Activated CD4-positive, alpha-beta T cell treated with anti-CD3 and anti-CD28 coated beads for 36 hours (primary cell): ENCODE measurements at places on chromosomes 7 and 10.

GRCh38 chr10:62634576-62634975, 169.9 kb upstream of the ADO start:
- DNase-seq = no peak

GRCh38 chr7:27888736-27889135, 148.8 kb downstream of the TAX1BP1 start:
- no peak for DNase-seq

DNA sequence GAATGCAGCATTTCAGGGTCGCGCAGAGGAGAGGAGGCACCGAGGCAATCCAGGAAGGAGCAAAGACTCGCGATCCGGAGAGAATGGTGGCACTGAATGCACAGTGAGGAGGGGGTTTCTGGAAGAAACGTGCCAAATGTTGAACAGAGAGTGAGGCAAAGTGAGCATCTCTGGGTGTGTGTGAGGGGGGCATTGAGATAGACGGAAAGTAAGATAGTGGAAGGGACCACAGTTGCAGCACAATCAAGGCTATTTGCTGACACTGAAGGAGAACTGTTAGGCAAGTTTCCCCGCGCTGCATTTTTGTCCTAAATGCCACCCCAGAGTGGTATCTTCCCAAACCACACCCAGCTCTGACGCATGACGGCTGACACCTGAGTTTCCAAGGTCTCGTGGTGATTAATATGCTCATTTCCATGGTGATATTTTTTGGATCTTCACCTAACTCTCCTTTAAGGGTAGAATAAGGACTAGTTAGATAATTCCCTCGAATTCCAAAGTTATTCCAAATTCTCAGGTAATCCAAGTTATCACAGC, 14.4 kb upstream of the ADO start:
- DNase-seq = no peak

GRCh38 chr10:121485436-121486139, 112.7 kb downstream of the FGFR2 start:
- no peak for DNase-seq

DNA sequence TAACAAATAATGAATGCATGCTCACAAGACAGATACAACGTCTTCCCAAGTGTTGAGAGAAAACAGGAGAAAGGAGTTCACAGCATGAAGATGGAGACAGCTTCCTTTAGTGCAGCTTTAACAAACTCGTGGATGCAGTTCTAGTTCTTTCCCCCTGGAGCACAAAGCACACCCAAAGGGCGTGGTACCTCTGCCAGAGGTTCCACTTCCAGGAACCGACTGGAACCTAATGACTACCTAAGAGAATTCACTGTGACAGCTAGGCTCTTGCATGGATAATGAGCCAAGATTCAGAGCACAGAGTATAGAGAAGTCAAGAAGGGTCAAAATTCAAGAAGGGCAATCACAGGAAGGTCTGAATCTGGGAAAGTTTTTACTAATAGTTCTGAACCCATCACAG, 673.2 kb downstream of the XPNPEP1 start:
- no peak for DNase-seq

DNA sequence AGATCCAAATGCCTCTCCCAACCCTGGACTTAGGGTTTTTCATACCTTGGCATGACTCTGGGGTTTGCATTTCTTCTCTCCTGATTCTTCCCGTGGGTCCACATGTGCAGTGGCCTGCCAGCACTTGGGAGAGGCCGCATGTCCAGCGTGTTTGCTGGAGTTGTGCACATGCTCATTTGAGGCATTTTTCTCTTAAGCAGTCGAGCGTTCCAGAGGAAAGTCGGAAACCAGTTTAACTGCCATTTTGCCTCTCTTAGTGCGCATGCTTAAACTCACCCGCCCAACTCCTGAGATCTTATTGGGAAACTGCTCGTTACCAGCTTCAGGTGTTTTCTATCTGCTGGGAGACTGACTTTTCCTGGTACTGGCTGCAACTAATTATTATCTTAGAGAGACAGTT, 888.4 kb upstream of the PHF14 start:
- no peak for DNase-seq

GRCh38 chr7:106393564-106394251, 108.9 kb upstream of the NAMPT start:
- no peak for DNase-seq

- no peak for DNase-seq
These were observed 32.7 kb downstream of the CALML5 start for GRCh38 chr10:5466451-5467206.

DNA sequence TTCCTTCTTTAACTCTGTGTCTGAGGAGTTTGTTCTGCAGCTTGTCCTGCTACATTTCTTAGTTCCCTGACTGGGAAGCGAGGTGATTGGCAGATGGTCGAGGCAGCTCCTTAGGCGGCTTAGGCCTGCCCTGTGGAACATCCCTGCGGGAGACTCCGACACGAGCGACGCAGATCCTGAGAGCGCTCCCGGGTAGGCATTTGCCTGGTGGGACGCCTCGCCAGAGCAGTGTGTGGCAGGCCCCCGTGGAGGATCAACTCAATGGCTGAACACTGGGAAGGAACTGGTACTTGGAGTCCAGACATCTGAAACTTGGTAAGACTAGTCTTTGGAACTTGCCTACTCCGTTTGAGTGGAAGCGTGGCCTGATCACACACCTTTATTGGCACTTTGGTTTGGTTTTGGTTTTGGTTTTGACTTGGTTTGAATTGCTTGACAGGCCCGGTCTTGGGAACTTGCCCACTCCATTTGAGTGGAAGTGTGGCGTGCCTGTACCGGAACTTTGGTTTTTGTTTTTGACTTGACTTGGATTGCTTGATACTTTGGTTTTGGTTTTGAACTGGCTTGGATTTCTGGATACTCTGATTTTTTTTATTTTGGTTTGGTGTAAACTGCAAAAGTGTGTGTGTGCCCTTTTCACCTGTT, 42.6 kb downstream of the MAP3K8 start:
- no peak for DNase-seq

DNA sequence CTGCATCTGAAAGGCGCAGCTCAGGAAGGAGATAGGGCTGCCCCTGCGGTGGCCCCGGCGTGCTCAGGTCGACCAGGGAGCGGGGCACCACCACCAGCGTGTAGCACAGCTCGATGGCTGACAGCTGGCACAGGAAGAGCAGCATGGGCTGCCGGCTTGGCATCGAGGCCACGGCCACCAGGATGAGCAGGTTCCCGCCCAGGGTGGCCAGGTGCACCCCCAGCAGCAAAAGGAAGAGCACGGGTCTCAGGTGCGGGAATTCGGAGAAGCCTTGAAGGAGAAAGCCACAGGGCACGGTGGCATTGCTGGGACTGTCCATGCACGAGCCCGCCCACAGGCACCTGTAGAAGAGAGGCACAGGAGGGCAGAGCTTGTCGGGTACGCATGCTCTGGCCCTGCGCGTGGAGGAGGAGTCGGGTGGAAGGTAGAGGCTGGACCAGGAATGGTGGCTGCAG, 33.9 kb downstream of the TAS2R41 start:
- DNase-seq = no peak

GRCh38 chr10:3046210-3046779, 21.1 kb upstream of the PFKP start:
- DNase-seq = no peak

DNA sequence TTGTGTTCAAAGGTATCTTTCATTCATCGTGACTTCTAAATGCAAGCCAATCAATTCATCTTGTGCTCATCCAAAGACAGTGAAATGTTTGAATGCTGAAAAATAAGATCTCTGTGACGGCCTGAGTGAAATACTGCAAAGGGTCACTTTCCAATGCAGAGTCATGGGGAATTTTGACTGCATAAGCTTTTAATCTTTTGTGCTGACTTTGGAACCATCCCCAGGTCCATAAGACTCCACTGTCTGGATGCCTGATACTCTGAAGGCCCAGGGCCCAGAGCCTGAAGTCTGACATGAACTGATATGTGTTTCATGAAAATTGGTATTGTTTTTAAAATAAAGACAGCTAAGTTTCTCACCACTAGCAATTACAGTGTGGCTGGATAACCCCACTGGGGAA, 39.0 kb downstream of the PPP1R3C start:
- no peak for DNase-seq

DNA sequence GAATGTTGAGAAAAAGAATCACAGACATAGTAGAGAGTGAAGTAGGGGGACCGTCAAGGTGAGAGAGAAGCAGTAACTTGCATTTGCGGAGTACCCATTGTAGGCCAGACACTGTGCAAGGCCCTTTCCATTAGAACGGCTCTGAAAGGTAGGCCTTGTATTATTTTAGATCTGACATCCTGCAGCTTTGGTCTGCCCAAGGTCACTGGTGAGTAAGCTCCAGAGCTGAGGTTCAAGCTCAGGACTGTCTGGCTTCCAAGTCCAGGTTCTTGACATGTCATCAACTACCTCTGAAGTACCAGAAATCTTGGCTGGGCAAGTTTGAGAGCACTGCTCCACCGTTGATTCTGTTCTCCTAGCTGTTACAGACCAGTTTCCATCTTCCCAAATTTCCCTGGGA, 13.2 kb upstream of the EVX1 start:
- no peak for DNase-seq

GRCh38 chr7:105198223-105198622, 184.2 kb downstream of the KMT2E start:
- no peak for DNase-seq

- no peak for DNase-seq
These were observed 116.6 kb upstream of the GALNT17 start for GRCh38 chr7:71015252-71015900.

GRCh38 chr7:22651534-22652243, 75.3 kb upstream of the IL6 start:
- DNase-seq = no peak

DNA sequence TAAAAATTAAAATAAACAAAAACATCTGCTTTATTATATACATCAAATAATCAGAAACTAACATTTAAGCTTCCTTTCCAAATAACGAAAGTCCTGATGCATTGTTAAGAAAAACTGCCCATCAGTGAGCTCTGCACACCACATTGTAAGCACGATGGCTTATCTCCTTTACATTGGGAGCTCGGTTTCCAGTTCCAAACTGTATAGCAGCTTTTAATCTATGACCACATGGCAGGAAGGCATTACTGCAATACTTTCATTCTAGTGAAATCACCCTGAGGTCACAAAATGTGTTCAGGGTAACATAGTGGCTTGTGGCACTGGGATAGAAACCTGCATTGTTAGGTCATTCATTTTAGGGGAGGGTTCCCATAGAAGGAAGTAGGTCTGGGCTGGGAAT, 146.3 kb downstream of the ZNF22 start:
- no peak for DNase-seq

DNA sequence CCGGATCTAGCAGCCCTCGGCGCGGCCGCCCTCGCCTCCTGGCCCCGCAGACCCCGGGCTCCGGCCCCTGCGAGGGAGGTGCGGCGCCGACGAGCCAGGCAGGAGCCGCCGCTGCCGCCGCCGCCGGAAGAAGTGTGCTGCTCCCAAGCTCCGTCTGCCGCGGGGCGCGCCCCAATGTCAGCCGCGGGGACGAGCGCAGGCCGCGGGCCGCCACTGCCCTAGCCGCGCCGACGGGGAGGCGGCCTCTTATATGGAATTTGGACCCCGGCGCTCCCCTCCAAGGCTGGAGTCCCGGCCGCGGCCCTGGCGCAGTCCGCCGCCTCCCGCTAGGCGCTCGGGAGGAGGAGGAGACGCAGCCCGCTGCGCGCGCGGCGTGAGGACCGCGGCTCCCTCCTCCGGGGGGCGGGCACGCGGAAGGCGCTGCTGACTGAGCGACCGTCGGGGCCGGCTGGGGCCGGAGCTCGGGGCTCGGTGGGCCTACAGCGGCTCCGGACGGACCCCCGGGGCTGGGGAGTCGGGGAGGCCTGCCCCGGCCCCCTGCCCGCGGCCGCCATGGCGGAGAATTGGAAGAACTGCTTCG, at the start of gene TRIM8:
TSS of gene TRIM8 (plus strand) at position 414 of the 580 bp plus-strand sequence. CDS start at position 553, 139 bp downstream.
- peak; percentile 81 for DNase-seq
